Muscle of leg (tissue), 16 donors: ENCODE measurements at places on chromosomes 4 and X. TPM values are rescaled to one million over a fixed set of nuclear protein-coding genes. Genes with fewer than 3 reads are reported as not detected.

- DNase-seq = no peak
Measured at GRCh38 chrX:67328476-67328875, 215.3 kb upstream of the AR start.

DNA sequence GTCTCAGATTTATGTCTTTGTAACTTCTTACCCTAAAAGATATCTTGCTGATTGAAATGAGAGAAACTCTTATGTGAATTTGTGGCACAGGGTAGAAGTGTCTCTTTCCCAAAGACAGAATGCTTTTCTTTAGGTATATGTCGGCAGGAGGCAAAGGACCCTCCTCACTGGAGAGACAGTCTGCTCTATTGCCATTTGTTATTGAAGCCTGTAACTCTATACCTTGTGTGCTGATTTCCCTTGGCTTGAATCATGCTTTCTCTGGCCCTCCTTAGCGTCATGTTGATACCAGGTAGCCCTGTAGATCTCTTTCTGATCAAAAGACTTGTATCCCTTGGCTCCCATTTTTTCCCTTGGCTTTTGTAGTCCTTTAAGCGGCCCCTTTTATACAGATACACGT, 284.3 kb downstream of the CXXC4 start:
- DNase-seq = no peak

Gene MPC1L
- not detected for total RNA-seq

Gene CPZ
- 18.4 TPM for total RNA-seq

Gene PPP3CA
- 25.9 TPM for total RNA-seq

Gene DIPK2B
- 14.4 TPM for total RNA-seq

Gene IGSF1
- total RNA-seq = 90.7 TPM
